T-cell (primary cell): ENCODE measurements at places on chromosomes 2 and 18. TPM values are rescaled to one million over a fixed set of nuclear protein-coding genes. Genes with fewer than 3 reads are reported as not detected.

GRCh38 chr2:13052547-13052946 lies 335.8 kb downstream of the TRIB2 start:
- H3K4me1 ChIP-seq = no peaks in the 10 kb centered on the region
- H3K27me3 ChIP-seq = peaks cover 2% of the 10 kb centered on the region
- no peak for DNase-seq

DNA sequence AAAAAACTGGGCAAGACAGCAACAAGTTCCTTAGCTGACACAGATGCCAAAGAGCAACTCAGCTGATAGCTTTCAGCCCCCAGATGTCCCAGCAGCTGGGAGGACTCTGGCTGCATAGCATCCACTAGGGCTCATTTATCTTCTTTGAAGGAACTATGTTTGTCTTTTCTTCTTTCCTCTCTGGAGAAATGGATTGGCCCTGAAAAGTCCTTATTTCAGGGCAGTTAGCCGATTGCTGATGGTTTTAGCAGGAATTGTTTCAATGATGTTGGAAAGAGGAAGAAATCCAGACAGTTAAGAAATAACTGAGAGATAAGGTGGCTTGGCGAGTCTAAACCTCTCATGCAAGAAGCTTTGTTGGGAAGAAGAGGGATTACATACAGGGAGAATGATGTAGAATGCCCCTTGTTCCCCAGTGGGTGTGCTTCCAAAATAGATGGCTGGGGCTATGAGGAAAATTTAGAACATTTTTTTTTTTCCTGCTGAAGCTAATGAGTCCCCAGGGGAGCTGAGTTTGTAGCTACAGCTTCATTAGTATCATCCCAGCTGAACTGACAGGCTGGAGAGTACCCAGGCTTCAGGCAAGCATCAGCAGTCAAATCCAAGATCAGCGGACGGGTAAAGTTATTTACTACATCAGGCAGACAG lies 33.6 kb upstream of the SERPINE2 start:
- no peak for DNase-seq
- no peaks in the 10 kb centered on the region for H3K4me1 ChIP-seq
- no peaks in the 10 kb centered on the region for H3K36me3 ChIP-seq
- no peak overlapping the region for H3K4me3 ChIP-seq

The CDCA7 gene
- 1.9 TPM for total RNA-seq

- no peaks in the 10 kb centered on the region for H3K4me1 ChIP-seq
- no peaks in the 10 kb centered on the region for H3K36me3 ChIP-seq
- no peak for DNase-seq
- no peak overlapping the region for H3K27ac ChIP-seq
- H3K27me3 ChIP-seq = no peaks in the 10 kb centered on the region
Observed at GRCh38 chr2:40227210-40227609, 224.7 kb downstream of the SLC8A1 start.

DNA sequence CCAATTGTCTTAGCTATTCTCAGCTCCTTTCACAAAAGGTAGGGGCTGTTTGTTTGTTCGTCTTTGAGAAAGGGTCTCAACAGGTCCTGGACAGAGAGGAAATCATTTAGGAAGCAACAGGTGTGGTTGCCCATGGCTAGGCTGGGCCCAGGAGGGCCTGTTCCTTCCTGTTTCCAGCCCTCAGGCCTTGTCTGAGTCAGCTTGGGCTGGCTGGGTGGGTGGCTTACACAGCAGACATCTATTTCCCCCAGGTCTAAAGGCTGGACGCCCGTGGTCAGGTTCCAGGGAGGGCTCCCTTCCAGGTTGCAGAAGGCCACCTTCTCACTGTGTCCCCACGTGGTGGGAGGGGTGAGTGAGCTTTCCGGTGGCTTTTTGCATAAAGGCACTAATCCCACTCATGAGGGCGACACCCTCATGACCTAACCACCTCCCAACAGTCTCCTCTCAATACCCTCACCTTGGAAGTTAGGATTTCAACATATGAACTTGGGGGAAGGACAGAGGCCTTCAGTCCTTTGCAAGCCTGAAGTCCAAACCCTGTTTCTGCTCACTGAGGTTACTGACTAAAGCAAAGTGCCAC lies 45.5 kb downstream of the ARHGEF4 start:
- no peak for DNase-seq
- H3K4me1 ChIP-seq = no peaks in the 10 kb centered on the region
- peaks cover 17% of the 10 kb centered on the region for H3K27me3 ChIP-seq
- H3K27ac ChIP-seq = no peak overlapping the region
